Activated naive CD8-positive, alpha-beta T cell treated with anti-CD3 and anti-CD28 coated beads for 36 hours (primary cell): ENCODE measurements at places on chromosomes 16 and 17.

- no peak for DNase-seq
Measured at GRCh38 chr16:85658504-85659326, 30.0 kb downstream of the GINS2 start.

- DNase-seq: no peak
Measured at GRCh38 chr16:78128913-78129312, 29.5 kb downstream of the WWOX start.

DNA sequence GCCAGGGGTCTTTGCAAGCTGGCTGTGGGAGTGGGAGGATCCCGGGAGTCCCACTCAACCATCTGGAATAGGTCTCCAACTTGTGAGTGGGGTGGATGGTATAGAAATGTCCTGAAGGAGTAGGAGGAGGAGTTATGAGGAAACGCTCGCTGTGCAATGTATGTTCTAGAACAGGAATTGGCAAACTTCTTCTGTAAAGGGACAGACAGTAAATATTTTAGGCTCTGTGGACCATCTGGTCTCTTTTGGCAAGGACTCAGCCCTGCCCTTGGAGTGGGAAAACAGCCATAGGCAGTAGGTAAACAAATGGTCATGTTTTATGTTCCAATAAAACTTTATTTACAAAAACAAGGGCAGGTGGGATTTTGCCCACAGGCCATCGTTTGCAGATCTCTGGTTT, 149.2 kb downstream of the NPIPB5 start:
- no peak for DNase-seq

DNA sequence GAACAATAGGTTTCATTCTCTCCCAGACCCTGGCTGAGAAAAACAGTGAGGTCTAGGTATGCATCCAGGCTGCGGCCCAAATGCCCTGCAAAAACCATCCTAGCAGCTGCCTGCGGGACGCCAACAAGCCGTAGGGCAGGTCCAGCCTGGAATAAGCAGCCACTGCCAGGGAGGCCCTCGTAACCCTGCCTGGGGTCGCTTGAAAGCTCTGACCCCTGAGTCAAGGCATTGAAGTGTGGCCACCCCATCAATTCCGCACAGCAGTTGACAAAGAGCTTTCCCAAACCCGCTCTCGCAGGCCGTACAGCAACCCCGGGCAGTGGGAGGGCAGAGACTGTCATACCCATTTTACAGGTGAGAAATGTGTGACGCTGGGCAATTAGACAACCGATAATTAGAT, 11.1 kb downstream of the TRPV1 start:
- no peak for DNase-seq

- DNase-seq: no peak
Measured at GRCh38 chr16:53986793-53987192, 282.8 kb downstream of the FTO start.

DNA sequence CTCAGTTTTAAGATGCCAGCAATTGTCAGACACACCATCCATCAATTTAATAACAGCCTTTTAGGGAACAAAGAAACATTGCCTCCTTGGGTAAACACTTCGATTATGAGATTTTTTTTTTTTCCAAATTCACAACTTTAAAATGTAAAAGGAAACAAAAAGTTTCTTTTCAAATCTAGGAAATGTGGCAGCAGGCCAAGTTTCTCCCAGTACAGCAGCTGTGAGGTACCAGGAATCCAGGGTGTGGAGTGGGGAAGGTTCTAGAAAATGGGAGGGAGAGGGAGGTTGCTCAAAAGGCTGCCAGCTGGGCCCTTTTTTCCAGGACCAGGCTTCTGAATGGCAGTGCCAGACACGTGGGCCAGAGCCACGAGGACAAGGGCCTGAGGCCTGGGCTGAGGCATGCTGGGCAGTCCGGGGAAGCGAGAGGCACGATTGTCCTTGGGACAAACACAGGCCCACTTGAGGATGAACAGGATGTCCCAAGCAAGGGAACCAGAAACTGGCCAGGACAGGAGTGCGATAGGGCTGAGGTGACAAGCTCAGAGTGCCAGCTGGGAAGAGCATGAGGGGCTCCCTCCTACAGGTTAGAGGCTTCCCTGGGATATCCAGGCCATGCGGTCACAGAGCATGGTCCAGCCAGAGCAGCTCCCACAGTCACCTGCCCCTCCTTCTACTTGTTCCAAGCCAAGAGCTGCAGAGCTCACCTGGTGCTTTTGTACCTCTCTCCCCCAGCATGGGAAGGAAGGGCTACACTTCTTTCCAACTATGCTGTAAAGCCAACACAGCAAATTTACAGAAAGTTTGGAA, 215.1 kb downstream of the KATNIP start:
- no peak for DNase-seq

DNA sequence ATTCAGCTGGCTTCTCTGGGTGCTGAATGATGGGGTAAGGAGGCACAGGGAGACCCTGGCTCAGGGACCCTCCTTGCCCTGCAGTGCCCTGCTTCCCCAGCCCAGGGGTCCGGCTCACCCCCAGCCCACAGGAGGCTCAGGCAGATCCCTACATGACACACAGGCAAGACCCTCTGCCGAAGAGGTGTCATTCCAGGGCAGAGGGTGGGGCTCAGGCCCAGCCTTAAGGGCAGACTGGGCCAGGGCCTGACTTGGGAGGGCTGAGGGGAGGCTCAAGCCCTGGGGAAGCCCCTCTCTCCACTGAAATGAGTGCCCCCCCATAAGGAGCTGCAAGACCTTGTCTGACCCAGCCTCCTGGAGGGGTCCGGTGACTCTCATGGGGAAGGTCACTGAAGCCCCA, 30.3 kb upstream of the KSR1 start:
- DNase-seq: no peak

DNA sequence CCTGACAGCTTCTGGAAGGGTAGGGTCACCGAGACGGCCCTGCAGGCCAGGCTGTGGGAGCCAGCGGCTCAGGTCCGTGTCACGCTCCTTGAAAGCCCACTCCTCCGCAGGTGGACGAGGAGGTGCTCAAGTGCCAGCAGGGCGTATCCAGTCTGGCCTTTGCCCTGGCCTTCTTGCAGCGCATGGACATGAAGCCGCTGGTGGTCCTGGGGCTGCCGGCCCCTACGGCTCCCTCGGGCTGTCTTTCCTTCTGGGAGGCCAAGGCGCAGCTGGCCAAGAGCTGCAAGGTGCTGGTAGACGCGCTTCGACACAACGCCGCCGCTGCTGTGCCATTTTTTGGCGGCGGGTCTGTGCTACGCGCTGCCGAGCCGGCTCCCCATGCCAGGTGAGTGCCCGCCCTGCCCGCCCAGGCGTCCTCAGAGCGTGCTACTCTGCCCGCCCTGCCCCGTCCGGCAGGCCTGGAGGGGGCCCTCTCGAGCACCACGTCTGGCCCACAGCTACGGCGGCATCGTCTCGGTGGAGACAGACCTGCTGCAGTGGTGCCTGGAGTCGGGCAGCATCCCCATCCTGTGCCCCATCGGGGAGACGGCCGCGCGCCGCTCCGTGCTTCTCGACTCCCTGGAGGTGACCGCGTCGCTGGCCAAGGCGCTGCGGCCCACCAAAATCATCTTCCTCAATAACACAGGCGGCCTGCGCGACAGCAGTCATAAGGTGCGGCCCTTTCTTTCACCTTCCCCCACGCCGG, 1.3 kb downstream of the NAGS start:
- DNase-seq: peak; percentile 49

DNA sequence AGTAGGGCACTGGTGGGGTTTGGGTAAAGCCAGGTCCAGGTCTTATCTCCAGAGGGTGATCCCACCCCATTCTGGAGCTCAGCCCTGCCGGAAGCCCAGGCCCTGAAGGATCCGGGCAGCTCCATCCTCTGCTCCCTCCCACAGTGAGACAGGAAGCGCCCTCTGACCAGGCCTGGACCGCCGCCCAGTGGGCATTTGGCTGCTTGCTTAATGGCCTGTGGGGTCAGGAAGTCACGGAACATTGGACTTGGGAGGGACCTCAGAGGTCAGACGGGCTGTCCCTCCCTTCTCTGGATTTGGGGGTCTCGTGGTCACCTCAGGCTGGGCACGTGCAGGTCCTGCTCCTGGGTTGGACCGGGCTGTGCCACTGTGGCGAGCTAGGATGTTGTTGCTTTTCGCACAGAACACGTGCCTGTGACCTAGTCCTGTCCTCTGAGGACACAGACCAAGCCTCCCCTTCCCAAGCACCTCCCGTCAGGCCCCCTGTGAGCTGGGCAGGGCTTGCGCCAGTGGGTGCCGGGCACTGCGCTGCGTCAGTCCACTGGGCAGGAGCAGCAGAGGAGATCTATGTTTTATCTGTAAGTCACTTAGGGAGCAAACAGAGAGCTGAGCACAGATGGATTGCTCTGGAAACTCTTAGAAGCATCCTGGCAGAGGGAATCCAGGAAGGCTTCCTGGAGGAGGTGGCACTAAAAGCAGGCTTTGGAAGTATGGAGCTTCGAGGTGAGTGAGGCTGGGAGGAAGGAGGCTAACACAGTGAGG, 49.4 kb upstream of the GSE1 start:
- no peak for DNase-seq

- no peak for DNase-seq
Measured at GRCh38 chr16:20904507-20905081, 4.0 kb downstream of the LYRM1 start.

- DNase-seq: peak; percentile 39
Measured at GRCh38 chr17:17403899-17404576, 72.8 kb upstream of the MED9 start.

DNA sequence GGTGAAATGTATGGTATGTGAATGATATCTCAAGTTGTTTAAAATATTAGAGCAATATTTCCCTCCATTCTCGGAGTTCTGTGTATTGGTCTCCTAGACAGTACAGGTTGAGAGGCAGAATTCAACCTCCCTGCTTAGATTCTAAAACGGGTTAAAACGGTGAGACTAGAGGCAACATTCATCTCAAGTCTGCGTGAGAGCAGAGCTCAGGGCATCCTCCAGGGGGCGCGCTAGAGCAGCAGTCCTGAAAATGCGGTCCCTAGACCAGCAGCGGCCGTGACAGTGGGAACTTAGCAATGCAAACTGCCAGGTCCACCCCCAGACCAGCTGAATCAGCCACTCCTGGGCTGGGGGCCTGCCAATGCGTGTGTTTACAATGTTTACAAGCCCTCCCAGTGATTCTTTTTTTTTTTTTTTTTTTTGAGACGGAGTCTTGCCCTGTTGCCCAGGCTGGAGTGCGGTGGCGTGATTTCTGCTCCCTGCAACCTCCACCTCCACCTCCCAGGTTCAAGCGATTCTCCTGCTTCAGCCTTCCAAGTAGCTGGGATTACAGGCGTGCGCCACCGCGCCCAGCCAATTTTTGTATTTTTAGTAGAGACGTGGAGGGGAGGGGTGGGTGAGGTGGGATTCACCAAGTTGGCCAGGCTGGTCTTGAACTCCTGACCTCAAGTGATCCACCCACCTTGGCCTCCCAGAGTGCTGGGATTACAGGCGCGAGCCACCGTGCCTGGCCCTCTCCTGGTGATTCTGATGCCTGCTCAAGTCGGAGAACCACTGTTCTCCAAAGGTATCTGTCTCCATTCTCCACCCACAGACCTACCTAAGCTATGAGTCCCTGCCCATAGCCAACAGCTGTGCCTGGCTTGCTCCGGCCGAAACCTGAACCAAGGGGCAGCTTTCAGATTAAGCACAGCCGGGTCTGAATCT, 24.2 kb downstream of the KLHL36 start:
- peak; percentile 76 for DNase-seq

- peak; percentile 24 for DNase-seq
Measured at GRCh38 chr16:24070851-24071250, 185.3 kb upstream of the CACNG3 start.

- DNase-seq: no peak
Measured at GRCh38 chr17:76686538-76687297, 24.0 kb downstream of the MXRA7 start.

- DNase-seq: no peak
Measured at GRCh38 chr17:72407931-72408330, 287.1 kb downstream of the SOX9 start.

DNA sequence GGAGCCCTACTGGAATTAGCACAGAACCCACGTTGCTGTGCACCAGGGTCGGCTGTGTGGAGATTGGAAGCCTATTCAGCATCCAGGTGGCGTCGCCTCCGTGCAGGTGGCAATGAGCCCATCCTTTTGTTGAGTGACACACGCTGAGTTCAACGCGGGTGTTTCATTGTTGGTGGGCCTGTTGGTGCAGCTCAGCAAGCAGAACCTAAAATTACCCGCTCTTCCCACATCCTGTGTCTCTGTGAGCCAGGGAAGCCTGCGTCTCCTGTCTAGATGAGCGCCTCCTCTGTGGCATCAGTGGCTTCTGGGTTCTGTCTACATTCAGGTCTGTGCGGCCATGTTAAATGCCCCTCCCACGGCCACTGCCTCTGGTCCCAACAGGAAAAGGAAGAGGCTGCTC, 14.5 kb downstream of the CD2BP2 start:
- DNase-seq: no peak

- DNase-seq: no peak
Measured at GRCh38 chr17:28331891-28332420, 3.3 kb downstream of the IFT20 start.

GRCh38 chr16:63174801-63175200, 1138.6 kb upstream of the CDH8 start:
- no peak for DNase-seq

- DNase-seq: no peak
Measured at GRCh38 chr16:85378145-85379040, 234.7 kb upstream of the GSE1 start.

DNA sequence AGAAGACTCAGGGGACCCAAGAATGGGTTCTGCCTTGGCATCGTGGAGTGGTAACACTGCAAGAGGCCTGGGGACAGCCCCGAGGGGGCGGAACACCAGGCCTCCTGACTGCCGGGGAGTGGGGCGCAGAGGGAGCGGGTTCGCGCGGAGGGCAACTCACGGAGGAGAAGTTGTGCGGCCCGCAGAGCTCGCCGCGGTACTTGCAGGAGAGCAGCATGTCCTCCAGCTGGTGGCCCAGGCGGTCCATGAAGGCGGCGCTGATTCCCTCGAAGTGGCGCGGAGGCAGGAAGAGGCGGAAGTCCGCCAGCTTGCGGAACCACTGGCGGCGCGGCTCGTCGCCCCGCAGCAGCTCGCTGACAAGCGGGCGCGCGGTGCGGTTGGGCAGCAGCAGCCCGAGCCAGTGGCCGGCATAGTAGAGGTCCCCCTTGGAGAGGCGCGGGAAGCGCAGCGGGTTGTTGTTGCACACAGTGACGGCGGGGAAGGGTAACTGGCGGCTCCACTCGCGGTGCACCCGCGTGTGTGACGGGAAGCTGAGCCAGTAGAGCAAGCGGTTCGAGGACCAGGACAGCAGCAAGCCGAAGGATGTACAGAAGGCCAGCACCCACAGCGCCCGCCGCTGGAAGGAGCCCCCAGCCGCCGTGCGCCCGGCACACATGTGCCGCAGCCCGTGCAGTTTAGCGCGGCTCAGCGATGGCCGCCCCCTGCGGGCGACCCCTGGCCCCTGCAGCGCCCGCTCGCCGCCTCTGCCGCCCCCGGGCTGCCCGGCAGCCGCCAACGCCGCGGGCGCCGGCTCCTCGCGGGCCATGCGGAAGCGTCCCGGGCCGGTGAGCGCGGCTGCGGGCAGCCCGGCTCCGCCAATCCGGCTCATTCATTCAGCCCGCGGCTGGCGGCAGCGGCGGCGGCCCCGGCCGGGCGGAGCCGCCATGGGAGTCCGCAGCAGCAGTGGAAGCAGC, 1.6 kb downstream of the ASIC2 start:
- DNase-seq: peak; percentile 4

- no peak for DNase-seq
Measured at GRCh38 chr17:14436266-14436665, 135.4 kb downstream of the HS3ST3B1 start.
